Body of pancreas (tissue), 4 donors: ENCODE measurements at places on chromosomes 13 and 19. TPM values are rescaled to one million over a fixed set of nuclear protein-coding genes. Genes with fewer than 3 reads are reported as not detected.

Gene IL12RB1
- not detected for total RNA-seq

Gene TMPRSS9
- total RNA-seq = not detected

Gene SIAH3
- total RNA-seq = not detected

Gene COX6B1
- total RNA-seq = 134 TPM

Gene CRB3
- 35.8 TPM for total RNA-seq
